Articular chondrocyte of knee joint (primary cell): ENCODE measurements at places on chromosomes 6 and 20. TPM values are rescaled to one million over a fixed set of nuclear protein-coding genes. Genes with fewer than 3 reads are reported as not detected.

The CST3 gene
- total RNA-seq, result 111 and 120 TPM in 2 replicates

The TRIM39 gene
- 11.6 and 12.8 TPM in 2 replicates for total RNA-seq

The TRIM26 gene
- total RNA-seq, result 33.8 and 35.0 TPM in 2 replicates

The ESF1 gene
- 13.3 and 16.3 TPM in 2 replicates for total RNA-seq

The MLN gene
- not detected in 2 replicates for total RNA-seq

The CRISP3 gene
- total RNA-seq, result not detected in 2 replicates

The FKBP5 gene
- 9.6 and 22.3 TPM in 2 replicates for total RNA-seq

The CLVS2 gene
- 0.11 and 0.13 TPM in 2 replicates for total RNA-seq

The OARD1 gene
- 11.4 and 11.9 TPM in 2 replicates for total RNA-seq

The CCM2L gene
- not detected in 2 replicates for total RNA-seq

The PCK1 gene
- total RNA-seq, result under 0.01 TPM in 1 of 2 replicates, not detected in the other

The CYP24A1 gene
- 0.26 and 0.43 TPM in 2 replicates for total RNA-seq

The ETV7 gene
- 3.8 and 6.7 TPM in 2 replicates for total RNA-seq

The PPP1R16B gene
- total RNA-seq, result 0.22 TPM in 1 of 2 replicates, not detected in the other

The RUNX2 gene
- total RNA-seq, result 0.91 and 1.1 TPM in 2 replicates
